ENCODE measurements at places on chromosomes 6 and 20.
A peak's percentile ranks its signal among the peaks of the same experiment; 100 is the strongest.

GRCh38 chr6:162684052-162684451, 43.5 kb downstream of the PRKN start:
- no peak for DNase-seq

- no peak for DNase-seq
Measured at GRCh38 chr20:25224941-25225340, 22.9 kb upstream of the PYGB start.

- DNase-seq, result no peak
Measured at GRCh38 chr6:115091461-115091860, 748.6 kb upstream of the HS3ST5 start.

DNA sequence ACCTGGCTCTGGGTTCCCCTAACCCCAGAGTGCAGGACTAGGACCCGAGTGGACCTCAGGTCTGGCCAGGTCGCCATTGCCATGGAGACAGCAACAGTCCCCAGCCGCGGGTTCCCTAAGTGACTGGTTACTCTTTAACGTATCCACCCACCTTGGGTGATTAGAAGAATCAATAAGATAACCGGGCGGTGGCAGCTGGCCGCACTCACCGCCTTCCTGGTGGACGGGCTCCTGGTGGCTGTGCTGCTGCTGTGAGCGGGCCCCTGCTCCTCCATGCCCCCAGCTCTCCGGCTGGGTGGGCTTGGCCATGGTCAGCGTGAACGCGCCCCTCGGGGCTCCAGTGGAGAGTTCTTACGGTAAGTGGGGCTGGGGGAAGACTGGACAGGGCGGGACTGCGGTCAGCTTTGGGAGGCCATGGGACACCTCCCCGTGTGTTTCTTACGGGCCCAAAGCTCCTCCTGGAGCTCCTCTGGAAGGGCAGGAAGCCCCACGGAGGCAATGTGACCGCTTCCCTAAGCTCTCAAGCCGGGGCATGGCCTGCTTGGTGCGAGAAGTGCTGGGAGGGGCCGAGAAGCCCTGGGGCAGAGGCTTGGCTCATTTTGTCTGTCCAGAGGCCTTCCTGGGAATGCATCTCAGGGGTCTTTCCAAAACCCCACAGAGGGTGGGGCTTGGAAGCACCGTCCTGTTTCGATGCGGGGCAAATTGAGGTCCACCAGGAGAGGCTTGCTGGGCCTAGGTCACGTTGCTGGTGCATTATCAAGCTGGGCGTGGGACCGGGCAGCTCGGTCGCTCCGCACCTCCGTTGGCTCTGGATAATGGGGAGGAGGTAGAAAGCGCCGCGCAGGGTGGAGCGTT, at the start of gene HNF4A:
TSS of gene HNF4A (plus strand) at position 202 of the 855 bp plus-strand sequence. CDS start at position 308, 106 bp downstream.
- DNase-seq, result no peak

- no peak for DNase-seq
Measured at GRCh38 chr6:10692965-10693538, 1.4 kb downstream of the C6orf52 start.

DNA sequence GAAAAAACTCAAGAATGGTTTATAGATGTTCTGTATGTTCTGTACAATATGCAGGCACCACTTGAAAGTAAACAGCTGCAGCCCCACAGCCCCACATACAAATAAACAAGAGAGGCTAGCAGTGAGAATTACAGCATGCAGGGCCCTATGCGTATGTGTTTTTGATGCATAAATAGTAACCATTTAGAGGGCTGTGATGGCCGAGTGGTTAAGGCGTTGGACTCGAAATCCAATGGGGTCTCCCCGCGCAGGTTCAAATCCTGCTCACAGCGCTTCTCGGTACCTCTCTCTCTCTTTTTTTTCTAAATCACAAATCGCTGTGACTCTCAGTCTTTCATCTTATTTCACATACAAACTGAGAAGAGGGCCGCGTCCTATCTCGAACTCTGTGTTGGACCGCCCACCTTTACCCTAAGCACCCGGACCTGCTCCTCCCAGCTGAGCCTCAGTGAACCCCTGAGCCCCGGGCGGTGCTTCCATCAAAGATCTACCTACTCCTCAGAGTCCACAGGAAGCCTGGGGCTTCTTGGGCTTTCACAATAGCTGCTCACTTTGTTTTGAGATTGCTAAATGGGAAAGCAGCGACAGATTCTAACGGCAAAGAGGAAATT, 37.7 kb upstream of the PRSS16 start:
- no peak for DNase-seq

DNA sequence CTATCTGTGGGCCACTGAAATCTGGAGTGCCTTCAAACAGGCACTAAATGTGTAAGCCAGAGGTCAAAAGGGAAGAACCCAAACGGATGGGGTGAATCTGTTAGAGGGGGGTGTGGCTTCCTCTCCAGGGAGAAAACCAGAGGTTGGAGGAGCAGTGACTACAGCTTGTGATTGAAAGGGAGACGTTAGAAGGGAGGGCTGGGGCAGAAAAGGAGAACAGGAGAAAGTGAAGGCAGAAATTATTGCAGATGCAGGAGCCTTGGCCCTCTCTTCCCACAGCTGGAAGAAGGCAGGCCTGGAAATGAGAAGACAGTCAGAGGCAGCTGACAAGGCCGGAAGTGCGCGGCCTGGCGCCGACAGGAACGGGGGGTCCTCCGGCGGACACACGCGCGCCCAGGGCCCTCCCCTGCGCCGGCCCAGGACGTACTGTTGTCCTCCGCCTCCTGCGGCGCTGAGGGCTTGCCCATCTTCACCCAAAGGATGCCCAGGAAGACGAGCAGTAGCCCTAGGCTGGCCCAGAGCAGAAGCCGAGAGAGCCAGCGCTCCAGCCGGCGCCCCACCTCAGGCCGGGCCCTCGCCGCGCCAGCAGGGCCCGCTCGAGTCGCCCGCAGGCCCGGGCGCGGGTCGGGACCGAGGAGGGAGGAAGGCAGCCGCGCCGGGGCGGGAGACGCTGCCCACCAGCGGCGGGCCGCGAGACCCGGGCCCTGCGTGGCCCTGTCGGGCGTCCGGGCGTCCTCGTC, 806 bp downstream of the LEMD2 start:
- DNase-seq, result no peak

GRCh38 chr6:100880149-100880852, 828 bp downstream of the ASCC3 start:
- no peak for DNase-seq

DNA sequence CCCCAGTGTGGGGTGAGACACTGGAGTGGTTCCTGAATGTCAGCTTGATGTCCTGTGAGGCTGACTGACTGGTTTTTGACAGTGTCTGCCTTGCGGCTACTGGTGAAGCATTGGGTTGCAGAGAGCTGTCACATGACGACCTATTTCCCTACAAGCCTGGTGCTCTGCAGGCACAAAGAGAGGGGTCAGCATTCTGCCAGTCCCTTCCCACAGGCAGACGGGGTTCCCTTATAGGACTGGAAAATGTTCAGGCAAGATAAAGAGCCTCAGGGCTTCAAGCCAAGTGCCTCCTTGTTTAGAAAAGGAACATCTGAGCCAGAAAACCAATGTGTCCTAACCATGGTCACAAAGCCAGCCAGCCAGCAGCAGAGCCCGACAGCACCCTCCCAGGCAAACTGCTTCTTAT, 11.0 kb downstream of the LY86 start:
- DNase-seq, result no peak

- DNase-seq, result no peak
Measured at GRCh38 chr6:156652231-156652750, 124.9 kb upstream of the ARID1B start.

DNA sequence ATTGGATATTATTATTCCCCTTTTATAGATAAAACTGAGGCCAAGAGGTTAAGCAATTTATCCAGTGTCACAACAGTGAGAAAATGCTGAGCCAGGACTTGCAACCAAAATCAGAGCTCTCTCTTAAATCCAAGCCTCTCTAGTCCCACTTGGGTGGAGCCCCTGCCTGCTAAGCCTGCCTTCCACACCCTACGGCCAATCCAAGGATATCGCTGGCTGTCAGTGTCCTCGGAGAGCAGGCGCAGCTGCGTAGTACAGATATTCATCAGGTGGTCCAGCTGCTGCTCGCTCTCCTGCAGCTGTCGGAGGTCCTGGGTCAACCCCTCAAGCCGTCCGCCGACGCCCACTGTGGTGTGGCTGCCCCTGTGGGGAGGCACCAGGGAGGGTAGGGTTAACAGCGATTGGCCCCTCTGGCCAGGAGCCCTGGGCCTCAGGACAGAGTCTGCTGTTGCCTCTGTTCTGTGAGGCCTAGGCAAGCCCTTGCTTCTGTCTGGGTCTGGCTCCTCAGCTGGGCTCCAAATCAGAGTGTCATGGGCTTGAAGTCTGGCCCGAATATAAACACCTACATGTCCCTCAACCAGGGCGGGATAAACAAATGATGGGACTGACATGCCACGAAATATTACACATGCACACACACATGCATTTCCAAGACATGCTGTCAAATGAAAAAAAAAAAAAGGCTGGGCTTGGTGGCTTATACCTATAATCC, 3.9 kb upstream of the NECAB3 start:
- DNase-seq, result no peak

GRCh38 chr20:10792291-10792690, 118.5 kb upstream of the JAG1 start:
- no peak for DNase-seq

DNA sequence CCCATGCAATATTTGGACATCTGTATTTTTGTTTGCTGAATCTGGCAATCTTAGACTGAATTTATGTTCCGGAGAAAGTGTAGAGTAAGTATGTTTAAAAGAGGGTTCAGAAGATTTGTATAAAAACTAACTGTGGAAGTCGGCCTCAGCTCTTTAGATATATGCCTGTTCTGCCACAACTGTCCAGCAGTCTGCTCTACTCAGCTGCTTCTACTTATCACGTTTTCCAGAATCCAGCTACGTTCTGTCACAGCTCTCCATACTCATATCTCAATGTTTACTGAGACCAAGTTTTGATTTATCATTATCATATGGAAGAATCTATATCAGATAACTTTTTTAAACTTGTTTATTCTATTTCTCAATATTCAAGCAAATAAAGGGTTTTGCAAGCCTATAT, 721.3 kb downstream of the EYS start:
- no peak for DNase-seq

DNA sequence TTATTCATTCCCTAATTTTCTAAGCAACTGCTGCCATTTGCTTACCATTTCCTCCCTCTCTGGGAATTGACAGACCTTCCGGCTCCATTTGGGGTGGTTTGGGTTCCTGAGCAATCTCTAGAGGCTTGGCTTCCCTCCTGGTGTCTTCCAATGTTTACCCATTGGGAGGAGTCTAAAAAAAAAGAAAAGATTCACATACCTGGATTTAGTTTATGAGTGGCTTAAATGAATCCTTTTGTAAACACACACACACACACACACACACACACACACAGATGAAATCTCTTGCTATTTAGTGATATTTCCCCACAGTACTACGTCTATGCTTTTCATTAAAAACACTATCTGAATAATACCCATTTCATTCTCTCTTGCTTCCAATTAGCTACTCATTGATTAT, 48.3 kb upstream of the TRAF3IP2 start:
- DNase-seq, result peak; percentile 76

DNA sequence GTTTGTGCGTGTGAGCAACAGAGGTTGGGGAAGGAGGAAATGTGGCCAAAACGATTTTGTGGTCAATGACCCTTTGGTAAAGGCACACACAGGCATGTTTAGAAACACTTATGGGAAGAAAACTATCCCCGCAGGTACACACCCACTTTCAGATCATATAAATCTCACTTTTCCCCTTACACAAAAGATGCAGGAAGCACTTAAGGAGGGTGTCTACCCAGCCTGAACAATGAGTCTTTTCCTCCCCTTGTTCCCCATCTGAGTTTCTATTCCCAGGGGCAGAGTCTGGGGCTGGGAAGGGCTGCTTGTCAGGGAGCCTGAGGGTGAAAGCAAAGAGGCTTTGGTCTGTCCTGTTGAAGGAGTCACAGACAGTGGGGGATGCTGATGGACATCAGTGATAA, 193.2 kb upstream of the SALL4 start:
- no peak for DNase-seq

DNA sequence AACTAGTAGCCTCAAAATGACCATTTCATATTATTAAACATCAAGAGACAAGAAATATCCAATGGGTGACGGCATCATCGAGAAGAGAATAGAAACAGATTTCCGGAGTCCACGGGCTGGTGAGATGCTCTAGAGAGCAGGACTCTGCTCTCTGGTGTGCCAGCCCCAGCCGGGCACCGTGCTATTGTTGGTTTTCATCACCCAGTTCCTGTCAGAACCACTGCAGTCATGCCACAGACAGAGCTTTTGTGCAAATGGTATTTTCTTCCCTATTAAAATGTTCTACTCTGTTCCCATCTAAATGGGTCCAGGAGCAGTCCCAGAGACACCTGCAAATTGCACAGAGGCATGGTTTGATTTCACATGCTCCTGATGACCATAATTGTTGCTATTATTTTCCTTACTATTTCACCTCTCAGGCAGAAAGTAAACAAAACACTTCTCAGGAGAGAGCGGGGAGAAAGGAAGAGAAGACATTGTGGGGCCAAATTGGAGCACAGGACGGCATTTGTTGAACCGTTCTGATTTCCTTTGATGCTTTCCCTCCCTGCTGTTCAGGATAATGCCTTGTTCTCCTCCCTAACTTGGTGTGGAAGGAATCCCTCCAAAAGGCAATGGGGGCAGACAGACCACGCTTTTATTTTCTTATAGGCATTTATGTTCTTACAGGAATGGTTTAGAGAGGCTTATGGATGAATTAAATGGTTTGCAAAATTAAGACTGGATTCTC, 11.4 kb upstream of the RAMACL start:
- no peak for DNase-seq

- no peak for DNase-seq
Measured at GRCh38 chr20:60007464-60007863, 49.2 kb downstream of the CDH26 start.

- DNase-seq, result no peak
Measured at GRCh38 chr20:23079926-23080325, 6.2 kb downstream of the CD93 start.

DNA sequence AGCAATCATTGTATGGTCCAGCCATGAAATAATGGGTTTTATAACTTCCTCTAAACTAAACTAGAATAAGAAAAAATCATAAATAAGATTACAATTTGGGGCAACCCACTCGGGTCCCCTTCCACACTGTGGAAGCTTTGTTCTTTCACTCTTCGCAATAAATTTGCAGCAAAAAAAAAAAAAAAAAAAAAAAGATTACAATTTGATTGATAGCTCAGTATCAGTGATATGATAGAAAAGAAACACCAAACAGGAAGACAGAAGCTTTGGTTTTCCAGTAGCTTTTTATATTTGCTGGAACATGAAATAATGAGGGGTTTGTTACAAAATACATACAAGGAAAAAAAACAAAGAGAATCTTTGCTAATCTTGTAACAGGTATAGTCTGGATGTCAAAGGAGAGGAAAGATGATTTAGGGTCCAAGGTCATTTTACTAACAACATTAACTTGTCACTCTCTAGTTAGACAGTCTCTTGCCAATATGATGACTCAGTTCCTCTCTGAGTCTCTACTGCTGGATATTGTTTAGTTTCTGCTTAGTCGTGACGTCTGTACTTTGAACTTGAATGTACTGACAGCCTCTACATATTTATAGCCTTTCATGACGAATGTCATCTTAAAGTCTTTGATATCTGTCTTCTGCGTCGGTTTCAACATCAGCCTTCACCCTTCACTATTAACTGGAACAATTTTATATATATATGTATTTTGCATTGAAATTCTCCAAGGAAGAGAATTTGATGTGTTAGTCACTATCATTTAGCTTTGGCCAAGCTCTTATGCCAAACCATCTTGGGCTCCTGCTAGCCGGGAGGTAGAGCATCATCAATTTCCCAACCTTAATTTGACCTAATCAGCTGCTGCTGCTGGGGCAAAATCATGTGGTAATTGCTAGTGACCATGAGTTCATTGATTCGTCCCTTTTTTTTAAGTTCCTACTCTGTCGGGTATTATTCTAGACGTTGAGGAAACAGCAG, 213.1 kb upstream of the STXBP5 start:
- DNase-seq, result no peak

Measured in LNCaP clone FGC (cell line).